ENCODE measurements at places on chromosomes 6 and 20.

DNA sequence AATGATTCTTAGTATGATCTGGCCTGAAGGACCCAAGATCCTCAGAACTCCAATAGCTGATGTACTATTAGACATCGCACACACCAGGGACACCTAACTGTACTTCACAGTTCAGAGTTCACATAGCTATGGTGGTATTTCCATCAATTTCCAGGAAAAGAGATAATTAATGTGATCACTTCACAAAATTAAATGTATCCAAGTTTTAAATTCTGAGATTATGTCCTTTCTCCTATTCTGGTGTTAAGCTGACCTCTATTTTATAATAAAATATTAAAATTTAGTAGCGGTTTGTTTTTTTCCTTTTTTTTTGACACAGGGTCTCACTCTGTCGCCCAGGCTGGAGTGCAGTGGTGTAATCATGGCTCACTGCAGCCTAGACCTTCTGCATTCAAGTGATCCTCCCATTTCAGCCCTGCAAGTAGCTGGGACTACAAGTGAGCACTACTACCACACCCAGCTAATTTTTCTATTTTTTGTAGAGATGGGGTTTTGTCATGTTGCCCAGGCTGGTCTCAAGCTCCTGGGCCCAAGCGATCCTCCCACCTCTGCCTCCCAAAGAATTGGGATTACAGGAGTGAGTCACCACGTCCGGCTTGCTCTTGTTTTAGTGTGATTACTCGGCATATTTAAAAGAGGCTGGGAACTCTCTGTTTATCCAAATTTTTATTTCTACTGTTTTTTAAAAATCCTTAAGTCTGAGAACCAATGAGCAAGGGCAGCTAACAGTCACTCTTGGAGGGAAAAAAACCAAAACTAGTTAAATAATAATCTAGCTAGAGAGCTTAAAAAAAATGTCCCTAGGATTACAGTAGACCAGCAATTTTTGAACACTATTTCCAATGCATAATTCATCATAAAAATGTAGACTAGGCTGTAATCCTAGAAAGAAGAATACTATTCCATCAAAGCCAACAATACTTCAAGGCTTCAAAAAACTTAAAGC lies 16.0 kb downstream of the KIF13A start:
- no peak for DNase-seq

DNA sequence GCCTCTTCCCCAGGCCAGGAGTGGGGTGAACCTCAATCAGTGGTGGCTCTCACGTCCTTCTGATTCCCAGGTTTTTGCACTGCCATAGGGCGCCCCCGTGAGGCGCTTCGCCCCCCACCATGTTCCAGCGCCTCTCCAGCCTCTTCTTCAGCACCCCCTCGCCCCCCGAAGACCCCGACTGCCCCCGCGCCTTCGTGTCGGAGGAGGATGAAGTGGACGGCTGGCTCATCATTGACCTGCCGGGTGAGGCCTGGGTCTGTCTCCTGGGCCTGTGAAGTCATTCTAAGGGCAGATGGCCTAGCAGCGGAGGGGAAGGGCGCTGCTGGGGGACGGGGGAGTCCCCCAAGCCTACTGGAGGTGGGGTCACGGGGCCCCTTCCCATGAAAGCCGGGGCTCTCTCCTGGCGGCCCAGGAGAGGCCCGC lies 4.5 kb downstream of the TP53INP2 start:
- DNase-seq: peak; percentile 73

DNA sequence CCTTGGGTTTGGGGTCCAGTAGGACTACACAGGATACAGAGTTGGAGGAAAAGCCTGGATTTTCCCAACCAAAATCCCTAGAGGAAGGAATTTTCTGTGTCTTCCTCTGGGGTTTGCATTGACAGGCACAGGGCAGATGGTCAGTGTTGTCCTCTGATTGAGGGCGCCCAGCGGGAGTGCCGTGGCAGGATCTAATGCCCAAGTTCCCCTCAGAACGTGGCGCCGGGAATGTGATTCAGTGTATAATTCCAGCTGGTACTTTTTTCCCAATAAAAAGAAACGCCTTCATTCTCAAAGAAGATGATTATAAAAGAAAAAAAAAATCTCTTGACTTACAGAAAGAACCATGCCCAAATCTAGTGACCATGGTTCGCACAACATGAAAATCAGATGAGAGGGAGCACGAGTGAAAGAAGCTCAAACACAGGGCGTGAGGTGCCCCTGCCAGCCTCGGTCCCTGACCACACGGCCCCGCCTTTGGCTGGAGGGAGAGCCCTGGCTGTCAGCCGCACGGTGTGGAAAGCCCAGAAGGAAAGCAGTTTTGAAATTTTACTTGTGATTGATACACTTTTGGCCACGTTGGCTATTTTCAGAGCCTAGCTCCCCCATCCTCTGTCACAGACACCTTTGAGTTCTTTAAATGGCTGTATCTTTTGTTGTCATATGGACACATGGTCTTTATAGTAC lies 31.6 kb downstream of the VEGFA start:
- DNase-seq: no peak

DNA sequence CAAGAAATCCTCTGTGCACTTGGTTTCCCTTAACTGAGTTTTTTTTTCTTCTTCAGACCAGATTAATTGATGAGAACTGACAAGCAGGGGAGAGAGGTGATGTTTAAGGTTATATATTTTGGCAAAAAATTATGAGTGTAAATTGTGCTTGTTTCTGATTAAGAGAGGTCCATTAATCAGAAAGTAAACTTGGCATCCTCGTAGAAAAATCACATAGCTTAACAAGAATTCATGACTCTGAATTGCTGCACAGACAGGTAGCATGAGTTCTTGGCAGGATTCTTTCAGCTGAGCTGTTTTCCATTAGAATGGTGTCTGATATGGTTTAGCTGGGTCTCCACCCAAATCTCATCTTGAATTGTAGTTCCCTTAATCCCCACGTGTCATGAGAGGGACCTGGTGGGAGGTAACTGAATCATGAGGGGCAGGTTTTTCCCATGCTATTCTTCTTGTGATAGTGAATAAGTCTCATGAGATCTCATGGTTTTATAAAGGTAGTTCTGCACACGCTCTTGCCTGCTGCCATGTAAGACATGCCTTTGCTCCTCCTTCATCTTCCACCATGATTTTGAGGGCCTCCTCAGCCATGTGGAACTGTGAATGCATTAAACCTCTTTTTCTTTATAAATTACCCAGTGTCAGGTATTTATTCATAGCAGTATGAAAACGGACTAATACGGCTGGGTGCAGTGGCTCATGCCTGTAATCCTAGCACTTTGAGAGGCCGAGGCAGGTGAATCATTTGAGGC lies 34.2 kb upstream of the DDR1 start:
- no peak for DNase-seq

GRCh38 chr6:12439296-12439695 lies 149.1 kb downstream of the EDN1 start:
- no peak for DNase-seq

- no peak for DNase-seq
These were observed 131.5 kb upstream of the RALGAPA2 start for GRCh38 chr20:20843982-20844381.

- no peak for DNase-seq
These were observed 302.9 kb downstream of the TFAP2A start for GRCh38 chr6:10111975-10112374.

DNA sequence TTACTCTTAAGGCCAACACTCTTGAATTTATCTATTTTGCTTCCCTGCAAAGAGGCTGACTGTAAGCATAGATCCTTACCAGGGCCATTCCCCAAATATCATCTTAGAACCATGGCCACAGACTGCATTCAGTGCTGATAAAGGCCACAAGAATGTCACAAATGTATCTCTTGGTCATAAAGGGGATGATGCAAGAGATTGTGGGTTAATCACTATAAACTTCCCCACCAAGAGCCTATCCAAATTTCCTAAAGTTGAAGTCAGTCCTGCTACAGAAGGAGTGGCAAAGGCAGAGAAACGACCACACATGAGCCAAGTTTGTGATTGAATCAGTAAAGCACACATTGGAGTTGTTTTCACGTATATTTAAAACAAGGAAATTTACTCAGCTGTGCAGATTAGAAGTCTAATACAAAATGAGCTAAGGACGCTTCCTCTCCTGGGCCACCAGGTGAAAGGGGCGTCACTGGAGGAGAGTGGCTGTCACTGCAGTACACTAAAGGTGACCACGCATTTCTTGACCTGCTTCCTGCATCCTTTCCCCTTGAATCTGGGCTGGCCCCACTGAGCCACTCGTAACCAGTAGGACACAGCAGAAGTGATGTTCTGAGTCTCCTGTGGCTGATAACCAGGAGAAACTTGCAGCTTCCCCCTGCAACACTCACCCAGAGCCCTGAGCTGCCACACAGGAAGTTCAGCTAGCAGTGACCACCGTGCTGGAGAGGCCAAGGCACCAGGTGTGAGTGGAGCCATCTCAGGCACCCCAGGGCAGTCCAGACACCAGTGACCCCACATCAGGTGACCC lies 181.9 kb downstream of the SYNDIG1 start:
- no peak for DNase-seq

GRCh38 chr20:4720977-4721349 lies 746 bp upstream of the PRND start:
- no peak for DNase-seq

- no peak for DNase-seq
These were observed 11.8 kb downstream of the MAP3K4 start for GRCh38 chr6:161003336-161003735.

DNA sequence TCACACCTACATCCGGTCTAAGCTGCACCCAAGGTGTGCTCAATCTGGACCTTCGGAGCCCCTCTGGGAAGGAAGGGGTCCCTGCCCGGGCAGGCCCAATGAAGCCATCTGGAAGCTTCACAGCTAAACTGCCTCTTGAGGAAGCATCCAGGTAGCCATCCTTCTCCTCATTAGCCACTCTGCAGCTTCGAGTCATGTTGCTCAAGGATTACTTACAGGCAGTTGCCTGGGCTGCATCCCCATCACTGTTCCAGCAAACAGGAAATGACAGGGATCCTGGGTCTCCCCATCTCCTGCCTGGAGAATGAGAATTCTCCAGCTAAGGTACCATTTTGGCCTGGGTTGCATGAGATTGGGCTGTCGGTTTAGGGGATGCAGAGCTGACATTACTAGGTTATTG lies 91.7 kb downstream of the ERMARD start:
- DNase-seq: no peak

- DNase-seq: peak; percentile 74
These were observed 713.1 kb downstream of the HDGFL1 start for GRCh38 chr6:23282252-23283021.

GRCh38 chr6:1930356-1930755 lies 315.0 kb downstream of the GMDS start:
- DNase-seq: peak; percentile 49

DNA sequence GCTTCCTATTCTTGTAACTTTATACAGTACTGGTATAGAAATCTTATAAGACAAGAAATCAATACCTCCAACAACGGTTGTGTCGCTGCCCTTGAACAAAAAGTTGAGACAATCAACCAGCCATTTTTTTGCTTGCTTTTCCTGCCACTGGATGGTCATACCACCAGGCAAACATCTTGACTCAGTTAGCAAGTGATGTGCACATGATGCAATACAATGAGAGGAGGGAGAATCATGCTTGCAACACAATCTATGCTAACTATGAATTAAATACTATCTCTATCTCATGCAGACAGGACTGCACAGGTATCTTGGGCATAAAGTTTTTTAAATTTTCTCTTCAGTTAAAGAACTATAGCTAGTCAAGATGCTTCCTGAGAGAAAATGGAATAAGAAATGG lies 877.7 kb upstream of the CITED2 start:
- DNase-seq: no peak

- DNase-seq: peak; percentile 52
These were observed 176.7 kb downstream of the HACE1 start for GRCh38 chr6:104682722-104683643.

- DNase-seq: no peak
These were observed 1.9 kb upstream of the ULBP1 start for GRCh38 chr6:149961728-149962425.

DNA sequence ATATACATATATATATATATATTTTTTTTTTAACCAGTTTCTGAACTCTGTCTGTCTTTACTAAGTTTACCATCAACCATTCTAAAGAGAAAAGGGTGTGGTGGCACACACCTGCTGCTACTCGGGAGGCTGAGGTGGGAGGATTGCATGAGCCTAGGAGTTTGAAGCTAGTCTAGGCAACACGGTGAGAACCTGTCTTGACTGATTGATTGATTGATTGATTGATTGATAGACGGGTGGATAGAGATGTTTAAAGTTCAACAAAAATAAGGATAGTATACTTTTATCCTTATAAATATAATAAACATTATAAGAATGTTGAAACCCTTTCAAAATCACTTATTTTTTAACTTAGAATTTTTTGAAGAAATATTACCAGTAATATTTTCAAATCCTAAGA lies 30.2 kb downstream of the CEP57L1 start:
- no peak for DNase-seq

GRCh38 chr6:167148997-167149396 lies 8.8 kb downstream of the GPR31 start:
- no peak for DNase-seq

- no peak for DNase-seq
These were observed 367.0 kb upstream of the MARCKS start for GRCh38 chr6:113489952-113490746.
